ENCODE measurements at places on chromosomes 16 and 17. TPM values are rescaled to one million over a fixed set of nuclear protein-coding genes. Genes with fewer than 3 reads are reported as not detected.

Gene CDRT15
- total RNA-seq = not detected

Gene SLC22A31
- total RNA-seq = not detected

Gene MYH2
- total RNA-seq = not detected

Gene SMIM22
- total RNA-seq = not detected

Gene KRTAP4-4
- not detected for total RNA-seq

Gene NTN1
- total RNA-seq = 0.65 TPM

Gene FBXO39
- not detected for total RNA-seq

Gene SOCS7
- total RNA-seq = 20.4 TPM

Gene LRRC36
- total RNA-seq = not detected

Gene SBK1
- not detected for total RNA-seq

Gene ZFP90
- total RNA-seq = 20.0 TPM

Gene TSPAN10
- 3.9 TPM for total RNA-seq

Gene KIF2B
- total RNA-seq = not detected

Gene CEMP1
- 0.79 TPM for total RNA-seq

Gene CCL14
- total RNA-seq = not detected

Gene MYH1
- not detected for total RNA-seq

Gene TNK1
- 14.1 TPM for total RNA-seq

Gene CLEC18A
- 0.39 TPM for total RNA-seq

Gene ITGB3
- 3.7 TPM for total RNA-seq

Gene DNAAF1
- under 0.01 TPM for total RNA-seq

Gene METTL22
- 27.1 TPM for total RNA-seq

Gene WSCD1
- not detected for total RNA-seq

Gene CCL15
- total RNA-seq = not detected

Gene ZNRF1
- total RNA-seq = 15.8 TPM

Gene HOXB2
- 7.8 TPM for total RNA-seq

Gene SCN4A
- not detected for total RNA-seq

Gene ESRP2
- 5.9 TPM for total RNA-seq

Gene GPR179
- total RNA-seq = under 0.01 TPM

Gene TBC1D3I
- under 0.01 TPM for total RNA-seq

Gene IFT20
- total RNA-seq = 58.5 TPM

Gene ATP5PD
- 229 TPM for total RNA-seq

Gene RHBDF1
- total RNA-seq = 41.8 TPM

Gene TP53TG3
- total RNA-seq = not detected

Gene C17orf67
- 1.3 TPM for total RNA-seq

Gene PRAC2
- total RNA-seq = not detected

Gene KRTAP2-1
- total RNA-seq = not detected

Gene DNAI2
- total RNA-seq = not detected

Gene RFWD3
- 22.2 TPM for total RNA-seq

Gene RNFT1
- 21.7 TPM for total RNA-seq

Gene MT1A
- not detected for total RNA-seq

Gene RNU2-1
- not detected for total RNA-seq

Gene ERBB2
- 123 TPM for total RNA-seq

Gene CTF1
- 7.5 TPM for total RNA-seq

Gene C16orf82
- total RNA-seq = not detected

Gene NAGLU
- 34.9 TPM for total RNA-seq

Gene SLC43A2
- total RNA-seq = 3.9 TPM
